ENCODE measurements at places on chromosomes 16 and 17.

- no peak for DNase-seq
Observed at GRCh38 chr16:67935101-67935401, 1.6 kb downstream of the PSMB10 start.

GRCh38 chr16:86637744-86638143 is 59.4 kb downstream of the FOXL1 start:
- no peak for DNase-seq

GRCh38 chr16:10865991-10866966 is 10.7 kb upstream of the CIITA start:
- no peak for DNase-seq

DNA sequence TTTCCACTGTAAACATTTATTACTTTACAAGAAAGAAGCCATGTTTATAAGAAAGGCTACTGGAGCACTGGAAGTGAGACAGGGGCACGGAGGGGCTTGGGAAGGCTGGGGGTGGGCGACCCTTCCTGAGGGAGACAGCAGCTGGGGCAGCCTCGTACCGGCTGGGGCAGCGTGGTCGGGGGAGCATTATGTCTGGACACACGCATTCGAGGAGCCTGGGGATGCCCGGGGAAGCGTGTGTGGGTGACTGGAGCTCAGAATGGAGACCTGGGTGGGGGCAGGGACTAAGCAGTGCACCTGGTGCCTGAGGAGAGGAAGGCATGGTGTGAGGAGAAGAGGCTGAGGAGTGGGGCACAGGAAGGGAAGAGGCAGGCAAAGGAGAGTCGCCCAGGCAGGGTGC is 64.5 kb downstream of the SRCIN1 start:
- no peak for DNase-seq

DNA sequence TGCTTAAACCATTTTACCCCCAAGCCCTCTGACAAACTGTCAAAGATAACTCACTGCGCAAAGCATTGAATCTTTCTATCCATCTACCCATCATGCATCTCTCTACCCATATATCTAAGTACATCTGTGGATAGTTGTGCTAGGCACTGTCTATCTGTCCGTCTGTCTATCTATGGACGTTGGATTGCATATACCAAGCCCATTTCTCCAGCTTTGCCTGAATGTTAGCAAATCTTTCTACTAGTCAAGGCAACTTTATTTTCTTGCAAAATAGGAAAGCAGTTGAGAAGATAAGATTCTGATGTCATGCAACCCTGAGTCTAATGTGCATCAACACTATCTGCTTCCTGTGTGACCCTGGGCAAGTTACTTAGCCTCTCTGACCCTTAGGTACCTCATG is 117.2 kb downstream of the XYLT1 start:
- no peak for DNase-seq

- no peak for DNase-seq
Observed at GRCh38 chr17:73121506-73121905, 29.0 kb upstream of the SLC39A11 start.

DNA sequence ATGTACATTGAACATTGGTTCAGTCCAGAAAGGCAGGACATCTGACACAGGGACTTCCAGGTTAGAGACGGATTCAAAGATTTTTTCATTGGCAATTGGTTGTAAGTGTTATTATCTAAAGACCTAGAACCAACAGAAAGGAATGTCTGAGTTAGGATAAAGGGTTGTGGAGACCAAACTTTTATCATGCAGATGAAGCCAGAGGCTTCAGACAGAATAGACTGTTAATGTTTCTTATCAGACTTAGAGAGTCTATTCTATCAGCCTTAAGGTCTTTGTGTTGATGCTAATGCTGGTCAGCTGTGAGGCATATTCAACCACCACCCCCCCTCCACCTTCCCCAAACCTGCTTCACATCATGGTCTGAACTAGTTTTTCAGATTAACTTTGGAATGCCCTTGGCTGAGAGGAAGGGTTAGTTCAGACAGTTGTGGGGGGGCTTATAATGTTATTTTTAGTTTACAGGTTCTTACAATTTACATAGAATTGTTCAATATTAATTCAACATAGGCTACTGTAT is 2.1 kb upstream of the ITGB3 start:
- no peak for DNase-seq

DNA sequence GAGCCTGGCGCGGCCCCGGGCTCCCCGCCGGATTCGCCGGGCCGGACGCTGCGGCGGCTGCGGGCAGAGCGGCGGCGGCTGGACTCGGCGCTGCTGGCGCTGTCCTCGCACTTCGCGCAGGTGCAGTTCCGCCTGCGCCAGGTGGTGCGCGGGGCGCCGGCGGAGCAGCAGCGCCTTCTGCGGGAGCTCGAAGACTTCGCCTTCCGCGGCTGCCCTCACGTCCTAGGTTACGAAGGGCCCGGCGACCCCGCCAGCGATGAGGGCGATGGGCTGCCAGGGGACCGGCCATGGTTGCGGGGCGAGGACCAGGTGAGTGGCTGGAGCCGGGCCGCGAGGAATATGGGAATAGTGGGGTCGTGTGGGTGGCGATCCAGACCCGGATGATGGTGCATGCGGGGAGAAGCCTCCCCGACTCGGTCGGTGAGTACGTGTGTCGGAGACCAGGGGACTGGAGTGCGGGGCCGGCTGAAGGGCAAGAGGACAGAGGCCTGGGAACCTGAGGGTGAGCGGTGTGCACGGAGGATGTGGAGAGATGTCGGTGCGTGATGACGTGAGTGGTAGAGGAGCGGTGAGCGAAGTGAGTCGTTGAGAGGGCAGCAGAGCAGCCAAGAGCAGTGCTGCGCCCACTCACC is 517 bp downstream of the RUNDC1 start:
- peak; percentile 9 for DNase-seq

- DNase-seq: no peak
Observed at GRCh38 chr16:89575247-89576152, at the start of gene CPNE7. TSS of gene CPNE7 (plus strand) at chr16:89575758. CDS start at chr16:89575898, 140 bp downstream.

Data from NCI-H2029 treated with DMSO at 0.1 percent for 48 hours (cell line).